ENCODE measurements at places on chromosomes 3 and 15.

DNA sequence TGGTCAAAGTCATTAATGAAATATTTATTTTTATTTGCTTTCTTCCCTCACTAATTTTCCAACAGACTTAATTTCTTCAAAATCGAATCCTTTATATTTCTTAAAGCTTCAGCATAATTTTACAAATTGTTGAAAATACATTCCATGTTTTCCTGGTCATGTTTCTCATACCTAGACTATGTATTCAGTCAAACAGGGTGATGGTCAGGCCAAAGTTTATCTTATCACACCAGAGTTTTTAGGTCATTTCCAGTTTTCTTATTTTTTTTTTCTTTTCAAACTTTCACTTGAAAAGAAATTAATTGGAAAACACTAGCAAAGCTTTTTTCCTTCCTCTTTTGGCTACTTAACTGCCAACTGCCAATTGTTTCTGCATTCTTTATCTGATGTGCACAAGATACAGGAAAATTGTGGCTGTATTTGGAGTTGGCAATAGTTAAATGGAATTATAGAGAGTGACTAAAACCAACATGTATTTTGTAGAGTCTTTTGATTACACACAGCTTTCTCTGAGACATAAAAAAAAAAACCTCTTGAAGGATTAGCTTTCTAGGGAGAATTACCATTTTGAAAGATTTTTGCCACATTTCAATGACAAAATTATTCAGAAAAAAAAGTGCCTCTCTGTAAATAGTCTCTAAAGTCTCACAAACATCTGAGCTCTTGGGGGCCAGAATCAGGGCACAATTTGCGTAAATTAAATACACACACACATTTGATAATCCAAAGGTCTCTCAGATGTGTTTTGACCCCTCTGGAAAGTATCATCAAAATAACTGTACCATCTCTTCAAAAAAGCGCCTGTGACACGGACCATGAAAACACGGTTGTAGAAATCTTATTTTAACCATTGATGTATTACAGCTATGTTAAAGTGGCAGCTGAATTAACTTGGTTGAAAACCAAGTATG, 603.2 kb upstream of the KCNMB2 start:
- DNase-seq = no peak

- DNase-seq = no peak
Observed at GRCh38 chr3:123102826-123103225, 36.0 kb downstream of the PDIA5 start.

DNA sequence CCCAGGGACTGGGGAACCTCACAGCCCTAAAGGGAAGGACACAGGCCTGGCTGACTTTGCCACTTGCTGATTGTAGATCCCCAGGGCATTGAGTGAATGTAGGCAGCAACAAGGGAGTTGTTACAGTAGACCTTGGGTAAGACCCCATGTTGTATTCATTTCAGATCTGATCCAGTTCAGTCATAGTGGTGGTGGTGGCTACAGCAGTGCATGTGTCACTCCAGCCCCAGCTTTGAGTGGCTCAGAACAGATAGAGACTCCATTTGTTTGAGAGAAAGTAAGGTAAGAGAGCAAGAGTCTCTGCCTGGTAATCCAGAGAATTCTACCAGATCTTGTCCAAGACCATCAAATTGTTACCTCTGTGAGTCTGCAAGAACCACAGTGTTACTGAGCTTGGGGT, 278.7 kb upstream of the SATB1 start:
- DNase-seq = no peak

DNA sequence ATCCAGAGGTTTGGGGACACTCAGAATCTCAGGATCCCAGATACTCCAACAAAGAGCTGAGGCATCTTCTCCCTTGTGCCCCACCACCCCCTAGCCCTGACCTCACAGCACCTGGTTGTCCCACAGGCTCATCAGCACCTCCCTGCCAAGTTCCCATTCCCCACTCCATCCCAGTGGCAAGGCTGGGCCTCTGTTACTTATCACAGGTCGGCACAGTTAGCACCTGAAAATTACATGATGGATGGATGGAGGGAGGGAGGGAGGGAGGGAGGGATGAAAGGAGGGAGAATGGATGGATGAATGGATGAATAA, 12.8 kb downstream of the MYL3 start:
- no peak for DNase-seq

DNA sequence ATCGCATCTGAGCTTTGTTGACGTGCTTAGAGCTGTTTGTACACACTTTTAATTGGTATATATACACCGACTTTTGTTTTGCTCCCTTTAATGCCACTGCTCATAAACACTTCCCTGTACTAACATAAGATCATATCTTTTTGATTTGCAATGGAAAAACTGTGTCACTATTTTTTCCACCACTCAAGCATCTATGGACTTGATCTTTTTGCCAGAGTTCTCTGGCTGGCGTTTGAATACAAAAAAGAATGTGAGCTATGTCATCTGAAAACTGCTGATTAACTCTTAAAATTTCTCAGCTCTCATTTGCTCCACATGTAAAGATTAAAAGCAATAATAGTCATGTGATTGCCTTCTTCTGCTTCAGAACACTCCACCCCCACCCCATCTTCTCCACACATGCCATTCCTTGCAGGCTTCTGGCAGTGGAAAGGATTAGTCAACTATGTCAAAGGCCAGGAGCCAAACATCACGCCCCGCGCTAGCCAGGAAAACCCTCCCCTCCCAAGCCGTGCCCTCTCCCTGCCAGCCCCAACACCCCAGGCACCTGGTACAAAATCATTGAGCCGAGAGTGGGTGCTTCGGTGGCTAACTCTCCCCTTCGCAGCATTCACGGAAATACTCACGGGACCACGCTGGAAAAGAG, 123.4 kb upstream of the MEF2A start:
- DNase-seq = no peak

DNA sequence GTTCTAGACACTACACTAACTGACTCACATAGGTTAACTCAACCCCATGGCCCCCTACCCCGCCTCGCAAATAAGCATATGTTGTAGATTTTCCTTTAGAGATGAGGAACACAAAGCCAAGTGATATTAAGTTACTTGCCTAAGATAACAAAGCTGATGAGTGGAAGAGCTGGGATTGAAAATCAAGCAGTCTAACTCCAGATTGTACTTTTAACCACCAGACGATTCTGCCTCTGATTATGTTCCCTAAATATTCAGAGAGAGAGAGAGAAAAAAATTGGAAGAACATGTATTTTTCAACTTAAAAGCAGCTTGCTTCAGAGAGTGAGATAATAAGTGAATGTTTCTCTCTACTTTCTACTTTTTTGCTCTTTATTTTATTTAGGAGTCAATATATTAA, 66.9 kb upstream of the THBS1 start:
- DNase-seq = no peak
